ENCODE measurements at places on chromosomes 4 and X. TPM values are rescaled to one million over a fixed set of nuclear protein-coding genes. Genes with fewer than 3 reads are reported as not detected.

Gene LNX1
- 16.6 TPM for total RNA-seq

Gene SMIM10
- total RNA-seq, result 6.8 TPM

Gene GDPD2
- total RNA-seq, result not detected

Gene TLR2
- total RNA-seq, result under 0.01 TPM

Gene PITX2
- not detected for total RNA-seq

Gene ZMAT1
- total RNA-seq, result 1.7 TPM

Gene SMIM10L2A
- 0.12 TPM for total RNA-seq

Gene F11
- not detected for total RNA-seq

Gene ZNF595
- total RNA-seq, result 8.4 TPM

Gene NWD2
- total RNA-seq, result not detected

Gene MND1
- 6.9 TPM for total RNA-seq

Gene C4orf50
- total RNA-seq, result not detected

Gene PCSK1N
- not detected for total RNA-seq
